CD4-positive, alpha-beta T cell treated with Interleukin-1 beta for 1 hour (primary cell): ENCODE measurements at places on chromosomes 13 and 19.

DNA sequence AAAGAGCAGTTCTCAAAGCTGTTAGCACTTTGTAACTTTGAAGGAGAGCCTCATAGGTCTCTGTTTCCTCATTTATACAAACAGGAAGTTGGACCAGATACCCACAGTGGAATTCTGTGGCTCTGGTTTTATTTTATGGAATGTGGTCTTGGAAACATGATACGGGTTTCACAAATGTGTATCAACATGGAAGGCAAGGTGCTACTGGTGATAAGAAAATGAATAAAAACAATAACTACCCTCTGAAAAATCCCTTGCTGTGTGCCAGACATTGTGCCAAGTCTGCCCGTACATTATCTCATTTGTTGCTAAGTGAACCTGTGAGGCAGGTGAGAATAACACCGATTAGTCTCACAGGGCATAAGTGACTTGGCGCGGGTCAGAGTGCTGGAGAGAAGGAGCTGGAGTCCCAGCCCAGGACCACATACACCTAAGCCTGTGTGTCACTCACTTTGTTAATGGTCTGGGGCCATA, 45.0 kb upstream of the RNF113B start:
- no peak for DNase-seq

- DNase-seq = peak; percentile 74
These were observed 13.9 kb downstream of the FCHO1 start for GRCh38 chr19:17765069-17765618.

DNA sequence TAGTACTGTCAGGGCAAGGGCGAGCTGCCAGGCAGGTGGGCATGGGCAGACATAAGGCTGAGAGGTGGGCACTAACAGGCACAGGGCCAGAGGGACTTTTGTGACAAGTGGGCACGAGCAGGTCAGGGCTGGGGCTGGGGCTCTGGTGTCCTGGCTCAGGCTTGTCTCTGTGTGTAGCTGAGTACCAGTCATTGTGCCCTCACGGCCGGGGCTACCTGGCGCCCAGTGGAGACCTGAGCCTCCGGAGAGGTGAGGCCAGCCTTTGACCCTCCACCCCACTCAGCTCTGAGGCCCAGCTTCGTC, 21.6 kb downstream of the LTBP4 start:
- no peak for DNase-seq

- no peak for DNase-seq
These were observed 1.7 kb upstream of the MTMR6 start for GRCh38 chr13:25288966-25289365.

GRCh38 chr19:41706741-41707501, 1.5 kb upstream of the CEACAM5 start:
- peak; percentile 60 for DNase-seq

GRCh38 chr13:45626731-45627374, 11.3 kb upstream of the ERICH6B start:
- no peak for DNase-seq

DNA sequence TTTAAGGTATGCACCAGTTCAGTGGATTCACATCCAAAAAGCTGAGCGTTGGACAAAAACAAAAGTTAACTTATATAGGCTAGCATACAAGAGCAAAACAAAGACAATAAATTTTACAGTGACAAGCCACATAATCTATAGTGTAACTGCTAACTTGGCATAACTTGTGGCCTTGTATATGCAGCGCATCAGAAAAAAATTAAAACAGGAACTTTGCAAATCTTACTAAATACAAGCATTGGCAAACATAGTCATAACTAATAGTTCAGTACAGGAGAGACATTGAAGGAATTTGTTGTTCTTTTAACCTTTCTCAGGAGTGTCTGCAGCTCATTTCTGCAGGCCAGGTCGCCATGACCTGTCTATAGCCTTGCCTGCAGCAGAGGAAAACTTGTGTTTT, 54.6 kb downstream of the OR10H4 start:
- no peak for DNase-seq

GRCh38 chr19:4588291-4588761, 28.8 kb upstream of the SEMA6B start:
- no peak for DNase-seq

- no peak for DNase-seq
These were observed 12.2 kb downstream of the TMEM160 start for GRCh38 chr19:47036097-47036651.

GRCh38 chr13:67857581-67858310, 627.6 kb upstream of the PCDH9 start:
- DNase-seq = no peak

- peak; percentile 16 for DNase-seq
These were observed 17.0 kb downstream of the KL start for GRCh38 chr13:33033051-33033812.

GRCh38 chr19:1512671-1513498, at the start of gene ADAMTSL5:
TSS of gene ADAMTSL5 (minus strand) at chr19:1513019. CDS start at chr19:1510943, 2,076 bp downstream.
- DNase-seq = peak; percentile 62

GRCh38 chr19:4633140-4633967, 6.0 kb upstream of the TNFAIP8L1 start:
- DNase-seq = peak; percentile 62

- no peak for DNase-seq
These were observed 28.7 kb upstream of the CD33 start for GRCh38 chr19:51196181-51196580.

DNA sequence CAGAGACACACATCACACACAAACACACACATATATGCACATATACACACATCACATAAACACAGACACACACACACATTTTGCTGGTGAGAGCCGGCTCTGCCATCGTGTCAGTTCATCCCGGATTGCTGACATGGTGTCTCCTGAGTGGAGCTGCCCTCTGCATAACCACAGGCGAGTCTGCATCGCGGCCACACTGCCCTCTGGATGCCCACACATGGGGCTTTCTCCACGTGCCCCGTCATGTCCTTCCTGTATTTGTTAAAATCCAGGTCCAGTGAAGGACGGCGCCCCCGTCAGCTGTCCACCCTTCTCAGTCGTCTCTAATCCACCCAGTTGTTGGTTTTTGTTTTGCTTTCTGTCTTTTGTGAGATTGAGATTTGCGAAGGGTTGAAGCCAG, 52.6 kb upstream of the F7 start:
- DNase-seq = no peak

DNA sequence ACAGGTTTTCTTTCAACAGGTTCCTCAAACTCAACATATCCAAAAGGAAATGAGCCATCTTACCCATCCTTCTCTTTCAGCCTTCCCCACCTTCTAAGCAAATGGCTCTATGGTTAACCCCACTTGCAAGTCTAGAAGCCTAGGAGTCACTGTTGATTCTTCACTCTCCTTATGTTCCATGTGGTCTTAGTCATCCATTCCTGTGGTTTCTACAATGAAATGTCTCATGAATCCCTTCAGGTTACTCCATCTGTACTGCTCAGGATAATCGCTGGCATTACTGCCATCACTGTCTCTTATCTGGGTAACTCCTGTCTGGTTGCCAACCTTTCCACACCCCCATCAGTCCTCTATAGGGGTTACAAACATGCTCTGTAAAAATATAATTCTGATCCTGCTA, 381.3 kb downstream of the ENOX1 start:
- no peak for DNase-seq

DNA sequence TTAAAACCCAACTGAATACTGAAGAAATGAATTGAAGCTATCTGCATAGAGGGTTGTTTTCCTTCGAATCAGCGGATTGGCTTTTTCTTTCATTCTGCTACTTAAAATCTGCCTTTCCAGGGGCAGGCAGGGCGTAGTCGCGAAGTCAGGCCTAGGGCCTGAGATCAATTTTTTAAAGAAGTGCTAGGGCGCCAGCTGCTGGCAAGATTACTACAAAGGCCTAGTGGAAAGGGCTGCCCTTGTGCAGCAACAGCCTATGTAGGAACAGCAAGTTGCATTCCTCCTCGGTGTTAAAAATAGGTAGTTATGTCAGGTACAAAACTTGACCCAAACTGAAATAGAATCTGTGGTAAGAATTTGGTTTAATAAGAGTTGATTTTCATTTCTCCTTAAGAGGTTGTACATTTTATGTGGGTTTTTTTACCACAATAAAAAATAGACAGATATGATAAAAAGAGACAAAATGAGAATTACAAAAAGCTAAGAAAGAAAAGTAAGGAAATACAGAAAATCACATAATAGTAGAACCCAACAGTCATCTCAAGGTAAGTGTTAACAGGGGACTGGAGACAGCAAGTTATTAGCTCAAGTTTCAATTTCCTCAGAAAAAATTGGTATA, 9.5 kb upstream of the URAD start:
- peak; percentile 11 for DNase-seq

- DNase-seq = no peak
These were observed 26.4 kb downstream of the LEUTX start for GRCh38 chr19:39805104-39805503.

GRCh38 chr19:14370169-14370939, 10.9 kb upstream of the ADGRE5 start:
- DNase-seq = peak; percentile 80

DNA sequence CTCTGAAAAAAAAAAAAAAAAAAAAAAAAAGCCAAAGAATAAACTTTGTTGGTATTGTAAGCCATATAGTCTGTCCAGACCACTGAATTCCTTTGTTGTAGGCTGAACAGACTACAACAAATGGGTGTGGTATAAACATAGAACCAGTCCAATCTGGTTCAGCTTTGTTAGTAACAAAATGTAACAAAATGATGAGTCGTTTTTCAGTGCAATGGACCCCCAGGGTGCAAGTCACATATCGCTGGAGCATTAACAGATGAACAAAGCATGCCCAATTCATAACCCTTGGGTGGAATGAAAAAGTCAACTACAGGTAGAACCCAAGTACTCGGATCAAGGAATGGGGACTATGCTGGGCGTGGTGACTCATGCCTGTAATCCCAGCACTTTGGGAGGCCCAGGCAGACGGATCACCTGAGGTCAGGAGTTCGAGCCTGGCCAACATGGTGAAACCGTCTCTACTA, 13.6 kb upstream of the FCHO1 start:
- no peak for DNase-seq

GRCh38 chr19:56301886-56302620, 12.6 kb downstream of the ZSCAN5A start:
- DNase-seq = no peak

DNA sequence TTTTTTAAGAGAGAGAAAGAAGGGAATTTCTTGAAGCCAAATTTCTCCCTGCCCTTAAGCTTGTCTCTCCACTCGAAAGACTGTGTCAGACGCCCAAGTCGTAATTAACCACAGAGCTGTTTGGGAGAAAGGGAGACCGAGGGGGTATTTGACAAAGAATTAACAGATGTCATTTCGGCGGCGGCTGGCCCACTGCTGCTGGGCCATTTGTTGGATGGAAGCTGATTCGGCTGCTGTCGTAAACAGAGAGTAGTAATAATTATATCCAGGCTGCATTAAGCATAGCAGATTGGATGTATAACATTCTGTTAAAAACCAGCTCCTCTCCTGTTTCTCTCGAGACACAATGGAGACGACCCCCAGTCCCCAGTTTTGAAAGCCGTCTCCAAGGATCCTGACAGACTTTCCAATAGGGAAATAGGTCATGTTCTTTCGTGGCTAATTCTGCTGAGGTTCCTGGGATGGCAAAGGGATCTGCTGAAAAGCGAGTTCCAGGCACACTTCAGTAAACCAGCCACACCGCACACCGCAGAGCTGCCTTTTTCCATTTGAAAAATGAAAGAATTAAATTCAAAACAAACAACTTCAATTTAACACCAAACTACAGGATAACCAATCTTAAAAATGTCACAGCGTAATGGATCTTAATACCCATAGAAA, 71.5 kb downstream of the KCTD15 start:
- no peak for DNase-seq

- DNase-seq = no peak
These were observed 199.6 kb downstream of the SPRY2 start for GRCh38 chr13:80141123-80141849.

GRCh38 chr13:99812625-99813024, 158.9 kb downstream of the ZIC5 start:
- DNase-seq = no peak

GRCh38 chr13:33272531-33273124, 12.9 kb downstream of the STARD13 start:
- DNase-seq = no peak

- no peak for DNase-seq
These were observed 62.3 kb upstream of the PARP4 start for GRCh38 chr13:24574847-24575246.

DNA sequence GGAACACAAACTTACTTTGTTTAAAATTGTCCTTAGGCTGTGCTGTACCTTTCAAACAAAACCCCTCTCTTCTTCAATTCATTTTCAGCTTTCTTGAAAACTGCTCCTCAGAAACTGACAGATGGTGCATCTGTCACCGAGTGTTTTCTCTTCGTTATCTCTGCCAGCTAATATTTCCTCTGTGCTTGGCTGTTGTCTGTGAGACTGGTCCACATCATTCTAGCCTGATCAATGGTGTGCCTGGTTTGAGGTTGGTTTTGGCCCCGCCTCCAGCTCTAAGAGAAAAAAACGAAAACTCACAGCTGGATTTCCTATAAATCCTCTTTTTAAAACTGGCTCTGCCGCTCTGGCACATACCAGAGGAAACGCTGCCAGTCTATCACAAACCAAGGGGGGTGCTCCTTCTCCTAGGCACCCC, 79.7 kb downstream of the STARD13 start:
- no peak for DNase-seq

DNA sequence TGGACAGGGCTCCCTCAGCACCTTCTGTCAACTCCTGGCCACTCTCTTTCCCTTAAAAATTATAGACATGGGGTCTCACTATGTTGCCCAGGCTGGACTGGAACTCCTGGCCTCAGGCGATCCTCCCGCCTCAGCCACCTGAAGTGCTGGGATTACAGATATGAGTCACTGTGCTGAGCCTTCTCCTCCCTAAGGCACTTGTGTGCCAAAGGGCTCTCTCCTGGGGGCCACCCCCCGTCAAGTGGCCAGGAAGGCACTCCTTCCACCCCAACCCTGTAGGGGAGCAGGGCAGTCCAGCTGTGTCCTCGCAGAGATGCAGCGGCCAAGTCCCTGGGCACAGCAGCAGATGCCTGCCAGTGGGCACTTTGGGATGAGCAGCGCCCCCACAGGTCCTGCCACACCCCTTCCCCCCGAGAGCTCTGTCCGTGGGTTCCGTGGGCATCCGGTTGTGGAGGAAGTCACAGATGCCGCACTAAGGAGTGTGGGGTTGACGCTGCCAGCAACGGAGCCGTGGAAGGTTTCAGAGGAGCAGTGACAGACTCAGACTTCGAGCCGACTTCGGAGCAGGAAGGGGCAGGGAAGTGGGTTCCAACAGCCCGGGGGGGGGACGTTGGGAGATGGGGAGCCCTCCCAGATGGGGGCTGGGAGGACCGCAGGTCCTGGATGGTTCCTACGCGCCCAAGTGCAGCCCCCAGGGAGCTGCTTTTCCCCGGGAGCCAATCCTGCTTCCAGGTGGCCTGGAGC, 3.3 kb upstream of the UQCR11 start:
- DNase-seq = peak; percentile 43

- DNase-seq = peak; percentile 49
These were observed 2.8 kb downstream of the IQCN start for GRCh38 chr19:18271433-18271841.

GRCh38 chr19:55593096-55593772, 6.1 kb downstream of the FIZ1 start:
- DNase-seq = no peak

GRCh38 chr13:48962281-48962680, 13.4 kb upstream of the FNDC3A start:
- no peak for DNase-seq

GRCh38 chr13:75366380-75367280, 115.3 kb downstream of the TBC1D4 start:
- DNase-seq = no peak
